CD8-positive, alpha-beta memory T cell (primary cell): ENCODE measurements at places on chromosomes 1 and 21.
A peak's percentile ranks its signal among the peaks of the same experiment; 100 is the strongest.

- H3K27ac ChIP-seq = no peak overlapping the region
- no peaks in the 10 kb centered on the region for H3K4me1 ChIP-seq
- no peak overlapping the region for H3K4me3 ChIP-seq
- no peaks in the 10 kb centered on the region for H3K36me3 ChIP-seq
- no peak for DNase-seq
- H3K27me3 ChIP-seq = no peaks in the 10 kb centered on the region
These were observed 32.0 kb downstream of the DNAJC6 start for GRCh38 chr1:65341381-65341780.

- H3K27me3 ChIP-seq = no peaks in the 10 kb centered on the region
- H3K36me3 ChIP-seq = no peaks in the 10 kb centered on the region
- no peak overlapping the region for H3K4me3 ChIP-seq
- H3K4me1 ChIP-seq = no peaks in the 10 kb centered on the region
- DNase-seq = no peak
These were observed 22.5 kb downstream of the XCL1 start for GRCh38 chr1:168598892-168599291.

- H3K4me3 ChIP-seq = no peak overlapping the region
- peak; percentile 31 for DNase-seq
These were observed 96.7 kb downstream of the DYRK1A start for GRCh38 chr21:37463083-37463801.

GRCh38 chr1:67517046-67517445, 86.8 kb upstream of the SERBP1 start:
- no peak for DNase-seq
- H3K4me3 ChIP-seq = no peak overlapping the region
- H3K36me3 ChIP-seq = no peaks in the 10 kb centered on the region
- no peak overlapping the region for H3K27ac ChIP-seq

DNA sequence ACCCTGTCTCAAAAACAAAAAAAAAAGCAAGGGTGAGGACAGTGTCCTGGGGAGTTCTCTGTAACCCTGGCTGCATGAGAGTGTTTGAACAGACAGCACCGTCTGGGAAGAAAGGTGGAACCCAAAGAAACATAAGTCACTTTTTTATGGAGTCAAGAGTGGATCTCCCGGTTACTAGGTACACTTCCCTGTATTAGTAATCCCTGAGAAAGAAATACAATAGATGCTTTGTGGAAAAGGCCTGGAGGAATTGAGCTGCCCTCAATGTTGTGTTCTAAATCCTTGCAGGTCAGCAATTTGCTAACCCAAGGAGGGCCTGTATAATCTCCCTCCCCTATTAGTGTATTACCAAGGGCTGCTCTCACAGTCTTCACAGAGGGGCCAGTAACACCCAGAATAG, 16.6 kb downstream of the DEGS1 start:
- H3K4me1 ChIP-seq = peaks cover 2% of the 10 kb centered on the region
- no peaks in the 10 kb centered on the region for H3K36me3 ChIP-seq
- DNase-seq = no peak
- no peak overlapping the region for H3K4me3 ChIP-seq

GRCh38 chr1:2606396-2606880, 19.9 kb downstream of the PRXL2B start:
- H3K36me3 ChIP-seq = no peaks in the 10 kb centered on the region
- H3K27ac ChIP-seq = no peak overlapping the region
- no peak overlapping the region for H3K4me3 ChIP-seq
- no peaks in the 10 kb centered on the region for H3K4me1 ChIP-seq
- no peaks in the 10 kb centered on the region for H3K27me3 ChIP-seq

DNA sequence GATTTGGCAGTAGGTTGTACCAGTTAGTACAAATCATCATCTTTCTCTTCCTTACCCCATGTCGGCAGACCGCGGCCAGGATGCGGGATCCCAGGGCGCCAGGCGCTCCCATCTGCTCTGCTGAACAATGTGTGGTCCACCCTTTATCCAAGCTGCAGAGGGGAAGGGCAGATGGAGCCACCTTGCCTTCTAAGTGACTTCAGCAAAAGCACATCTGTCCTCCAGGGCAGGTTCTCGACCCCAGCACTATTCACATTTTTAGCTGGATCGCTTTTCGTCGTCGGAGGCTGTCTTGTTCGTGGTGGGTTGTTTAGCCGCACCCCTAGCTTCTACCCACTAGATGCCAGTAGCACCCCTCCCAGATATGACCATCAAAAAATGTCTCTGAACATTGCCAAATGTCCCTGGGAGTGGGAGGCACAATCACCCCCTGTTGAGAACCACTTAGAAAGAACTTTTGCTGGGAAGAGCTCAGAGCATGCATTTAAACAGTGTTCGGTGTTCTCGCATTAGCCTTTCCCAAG, 58.1 kb upstream of the SIM2 start:
- no peaks in the 10 kb centered on the region for H3K4me1 ChIP-seq
- no peaks in the 10 kb centered on the region for H3K27me3 ChIP-seq
- H3K4me3 ChIP-seq = no peak overlapping the region
- no peak overlapping the region for H3K27ac ChIP-seq
- no peak for DNase-seq

DNA sequence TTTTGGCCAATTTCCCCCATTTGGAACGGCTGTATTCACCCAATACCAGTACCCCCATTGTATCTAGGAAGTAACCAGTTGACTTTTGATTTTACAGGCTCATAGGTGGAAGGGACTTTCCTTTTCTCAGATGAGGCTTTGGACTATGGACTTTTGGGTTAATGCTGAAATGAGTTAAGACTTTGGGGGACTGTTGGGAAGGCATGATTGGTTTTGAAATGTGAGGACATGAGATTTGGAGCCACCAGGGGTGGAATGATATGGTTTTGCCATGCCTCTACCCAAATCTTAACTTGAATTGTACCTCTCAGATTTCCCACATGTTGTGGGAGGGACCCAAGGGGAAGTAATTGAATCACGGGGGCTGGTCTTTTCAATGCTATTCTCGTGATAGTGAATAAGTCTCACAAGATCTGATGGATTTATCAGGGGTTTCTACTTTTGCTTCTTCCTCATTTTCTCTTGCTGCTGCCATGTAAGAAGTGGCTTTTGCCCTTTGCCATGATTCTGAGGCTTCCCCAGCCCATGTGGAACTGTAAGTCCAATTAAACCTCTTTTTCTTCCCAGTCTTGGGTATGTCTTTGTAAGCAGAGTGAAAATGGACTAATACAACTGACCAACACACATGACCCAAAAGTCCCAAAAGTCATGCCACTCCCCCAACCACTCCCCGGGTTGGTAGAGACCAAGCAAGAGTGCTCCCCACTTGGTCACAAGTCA, 35.4 kb upstream of the ZNF496 start:
- H3K27me3 ChIP-seq = no peaks in the 10 kb centered on the region
- H3K4me1 ChIP-seq = no peaks in the 10 kb centered on the region
- no peaks in the 10 kb centered on the region for H3K36me3 ChIP-seq

DNA sequence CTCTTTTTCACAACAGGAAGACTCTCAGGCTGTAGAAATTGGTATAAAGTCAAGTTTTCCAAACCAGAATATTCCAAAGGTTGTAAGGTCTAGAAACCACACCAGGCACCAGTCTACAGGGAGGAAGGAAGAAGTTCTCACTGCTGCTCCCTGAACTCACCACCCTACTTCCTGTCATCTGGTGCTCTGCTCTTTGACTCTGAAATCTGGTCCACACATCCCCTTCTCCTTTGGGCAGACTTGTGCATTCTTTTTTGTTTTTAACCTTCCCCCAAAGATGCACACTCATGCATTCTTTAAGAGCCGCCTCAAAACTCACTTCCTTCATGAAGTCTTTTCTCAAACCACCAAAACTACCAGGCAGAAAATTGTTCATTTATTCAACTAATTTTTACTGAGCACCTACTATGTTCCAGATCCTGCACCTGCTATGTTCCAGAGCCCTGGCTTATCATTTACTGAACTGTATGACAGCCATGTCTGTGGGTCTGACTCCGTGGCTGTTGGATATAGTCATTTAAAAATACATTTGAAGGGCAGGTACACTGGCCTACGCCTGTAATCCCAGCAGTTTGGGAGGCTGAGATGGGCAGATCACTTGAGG, 30.1 kb upstream of the EPS15 start:
- H3K27me3 ChIP-seq = no peaks in the 10 kb centered on the region
- no peak overlapping the region for H3K27ac ChIP-seq
- H3K4me3 ChIP-seq = no peak overlapping the region

GRCh38 chr21:25967181-25967900, 203.2 kb downstream of the APP start:
- no peak overlapping the region for H3K27ac ChIP-seq
- H3K4me1 ChIP-seq = peaks cover 3% of the 10 kb centered on the region
- no peak overlapping the region for H3K4me3 ChIP-seq
- H3K36me3 ChIP-seq = no peaks in the 10 kb centered on the region

- DNase-seq = no peak
- peak overlapping the region; percentile 81 for H3K27ac ChIP-seq
- peak overlapping the region; percentile 94 for H3K4me3 ChIP-seq
- H3K36me3 ChIP-seq = peaks cover 15% of the 10 kb centered on the region
- no peaks in the 10 kb centered on the region for H3K27me3 ChIP-seq
These were observed 14.1 kb downstream of the TRAF3IP3 start for GRCh38 chr1:209769971-209770370.

DNA sequence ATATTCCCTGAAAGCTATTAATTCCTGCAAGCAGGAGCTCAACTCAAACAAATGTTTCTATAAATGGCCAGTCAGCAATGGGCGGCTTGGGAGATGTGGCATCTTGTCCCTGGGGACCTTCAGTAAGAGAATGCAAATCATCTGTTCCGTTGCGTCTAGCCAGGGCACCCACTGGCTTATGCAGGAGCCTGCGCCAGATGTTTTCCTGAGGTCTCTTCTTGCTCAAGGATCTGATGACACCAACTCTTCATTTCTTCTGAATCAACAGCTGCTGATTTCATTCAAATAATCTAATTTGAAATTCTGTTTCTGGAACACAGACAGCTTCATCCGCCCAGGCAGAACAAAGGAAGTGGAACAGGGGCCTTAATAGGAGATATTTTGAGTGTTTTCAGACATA, 70.0 kb upstream of the AJAP1 start:
- no peaks in the 10 kb centered on the region for H3K4me1 ChIP-seq
- peaks cover 6% of the 10 kb centered on the region for H3K27me3 ChIP-seq
- no peak overlapping the region for H3K4me3 ChIP-seq
- no peaks in the 10 kb centered on the region for H3K36me3 ChIP-seq
- DNase-seq = no peak

DNA sequence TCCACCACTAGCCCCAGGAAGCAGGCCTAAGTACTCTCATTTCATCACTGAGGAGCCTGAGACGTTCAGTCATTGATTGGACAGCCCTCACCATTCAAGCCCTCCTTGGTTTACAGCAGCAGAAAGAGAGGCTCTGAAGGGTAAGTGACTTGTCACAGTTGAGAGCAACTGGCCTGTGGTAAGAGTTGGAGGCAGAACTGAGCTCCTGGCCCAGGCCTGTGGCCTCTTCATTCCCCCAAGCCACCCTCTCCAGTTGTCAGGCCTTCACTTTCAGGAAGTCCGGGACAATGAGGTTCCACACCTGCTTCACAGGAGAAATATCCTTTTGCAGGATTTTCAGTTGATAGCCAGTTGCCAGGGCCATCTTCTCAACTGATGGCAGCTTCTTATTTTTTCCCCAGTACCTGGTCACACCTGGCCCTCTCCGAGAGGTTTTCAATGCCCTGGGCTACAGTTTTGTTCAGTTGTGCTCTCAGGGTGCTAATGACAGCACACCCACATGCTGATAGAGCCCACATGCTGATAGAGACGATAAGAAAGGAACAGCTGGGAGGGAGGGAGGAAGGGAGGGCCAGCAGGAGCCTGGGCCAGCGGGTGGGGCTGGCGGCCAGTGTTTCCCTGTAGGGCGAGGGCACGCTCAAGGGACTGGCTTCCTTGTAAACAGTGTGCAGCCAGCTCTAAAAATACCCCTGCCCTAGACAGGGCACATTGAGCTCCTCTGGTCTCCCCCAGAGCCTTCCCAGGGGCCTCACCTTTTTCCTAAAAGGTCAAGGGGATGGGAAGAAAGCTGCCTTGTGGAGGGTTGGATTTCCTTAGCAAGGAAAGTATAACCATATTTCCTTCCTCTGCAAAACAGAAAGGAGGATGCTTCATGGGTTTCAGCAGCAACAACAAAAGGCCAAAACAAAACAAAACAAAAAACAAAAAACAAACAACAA, 112.7 kb upstream of the JUN start:
- no peaks in the 10 kb centered on the region for H3K36me3 ChIP-seq
- no peaks in the 10 kb centered on the region for H3K27me3 ChIP-seq
- peaks cover 15% of the 10 kb centered on the region for H3K4me1 ChIP-seq
- H3K27ac ChIP-seq = peak overlapping the region; percentile 21
- DNase-seq = no peak
- H3K4me3 ChIP-seq = no peak overlapping the region

GRCh38 chr21:46366966-46367365, 43.0 kb downstream of the PCNT start:
- no peak for DNase-seq
- no peak overlapping the region for H3K27ac ChIP-seq
- no peak overlapping the region for H3K4me3 ChIP-seq
- H3K36me3 ChIP-seq = peaks cover 22% of the 10 kb centered on the region

- H3K4me3 ChIP-seq = no peak overlapping the region
- no peaks in the 10 kb centered on the region for H3K36me3 ChIP-seq
- no peaks in the 10 kb centered on the region for H3K4me1 ChIP-seq
- H3K27ac ChIP-seq = no peak overlapping the region
- DNase-seq = no peak
- no peaks in the 10 kb centered on the region for H3K27me3 ChIP-seq
These were observed 401.2 kb upstream of the VAMP3 start for GRCh38 chr1:7369866-7370265.
